ENCODE measurements at places on chromosomes 7 and 10.

DNA sequence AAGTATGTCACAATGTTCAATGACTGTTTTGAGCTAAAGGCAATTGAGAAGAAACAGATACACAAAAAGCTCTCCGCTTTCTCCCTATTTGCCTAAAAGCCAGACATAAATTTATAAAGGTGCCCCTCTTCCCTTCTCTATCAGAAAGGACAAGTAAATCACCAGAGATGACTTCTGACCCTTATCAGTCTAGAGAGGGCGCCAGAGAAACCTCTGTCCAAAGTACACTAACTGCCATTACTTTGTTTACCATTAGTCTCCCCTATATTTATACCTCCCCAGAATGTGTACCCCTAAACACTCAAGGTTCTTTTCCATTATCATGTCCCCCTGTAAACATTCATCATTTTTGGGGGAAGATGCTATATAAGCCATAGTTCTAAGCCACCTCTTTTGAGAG is 49.3 kb downstream of the TPK1 start:
- DNase-seq: no peak

DNA sequence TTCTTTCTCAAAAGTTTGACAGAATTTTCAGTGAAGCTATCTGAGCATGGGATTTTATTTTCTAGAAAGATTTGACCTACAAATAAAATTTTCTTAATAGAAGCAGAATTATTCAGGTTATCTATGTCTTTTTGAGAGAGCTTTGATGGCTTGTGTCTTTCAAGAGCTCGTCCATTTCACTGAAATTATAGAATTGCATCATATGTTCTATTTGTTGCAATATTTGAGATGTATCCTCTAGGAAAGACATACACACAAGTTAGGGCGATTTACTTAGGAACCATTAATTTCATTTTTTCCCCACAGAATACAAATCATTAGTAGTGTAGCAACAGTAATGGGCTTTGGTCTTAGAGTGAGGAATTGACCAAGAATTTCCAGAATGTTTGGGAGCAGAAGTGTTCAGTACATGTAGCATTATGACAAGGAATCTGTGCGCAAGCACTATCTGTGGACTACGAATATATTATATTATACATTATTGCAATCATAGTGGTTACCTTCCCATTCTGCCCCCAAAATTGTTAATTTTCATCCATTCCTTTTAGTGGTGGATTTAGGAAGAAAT is 12.8 kb upstream of the COL17A1 start:
- DNase-seq: no peak

DNA sequence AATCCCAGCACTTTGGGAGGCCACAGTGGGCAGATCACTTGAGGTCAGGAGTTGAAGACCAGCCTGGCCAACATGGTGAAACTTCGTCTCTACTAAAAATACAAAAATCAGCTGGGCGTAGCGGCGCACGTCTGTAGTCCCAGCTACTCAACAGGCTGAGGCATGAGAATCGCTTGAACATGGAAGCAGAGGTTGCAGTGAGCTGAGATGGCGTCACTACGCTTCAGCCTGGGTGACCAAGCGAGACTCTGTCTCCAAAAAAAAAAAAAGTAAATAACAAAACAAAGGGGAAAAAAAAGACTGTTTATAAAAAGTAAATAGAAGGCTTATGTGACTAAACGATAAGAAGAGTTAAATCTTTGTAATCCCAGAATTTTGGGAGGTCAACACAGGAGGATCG is 15.0 kb upstream of the DNMBP start:
- DNase-seq: no peak

DNA sequence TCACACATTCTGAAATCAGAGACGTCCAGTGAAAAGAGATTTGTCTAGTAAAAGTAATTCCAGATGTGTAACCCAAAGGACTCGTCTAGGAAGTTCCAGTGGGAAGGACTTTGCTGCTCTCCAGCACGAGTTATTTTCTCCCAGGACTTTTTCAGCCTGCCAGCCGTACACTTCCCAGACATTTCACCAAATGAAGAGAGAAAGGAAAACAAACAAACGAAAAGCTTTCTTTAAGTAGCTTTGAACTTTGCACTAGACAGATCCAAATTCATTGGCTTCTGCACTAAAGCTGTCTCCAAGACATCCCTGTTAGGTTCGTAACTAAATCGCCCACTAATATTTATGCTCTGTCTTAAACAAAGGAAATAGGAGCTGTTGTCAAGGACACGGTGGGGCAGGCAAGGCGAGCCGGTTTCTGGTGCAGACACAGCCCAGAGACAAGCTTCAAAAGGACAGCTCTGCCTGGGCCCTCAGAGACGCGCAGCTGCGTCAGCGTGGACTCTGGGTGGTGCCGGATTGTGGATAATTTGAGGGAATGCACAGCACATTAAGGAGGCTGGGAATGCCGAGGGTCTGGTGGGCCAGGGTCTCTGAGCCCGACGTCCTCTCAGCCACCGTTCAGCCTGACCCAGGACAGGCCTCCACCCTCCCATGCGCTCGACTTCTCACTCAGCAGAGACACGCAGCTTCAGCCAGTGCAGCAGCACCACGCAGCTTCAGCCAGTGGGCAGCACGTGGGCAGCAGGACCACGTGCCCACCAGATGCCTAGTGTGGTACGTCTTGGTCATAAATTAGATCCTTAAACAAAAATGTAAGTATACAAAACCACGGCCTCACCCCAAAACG is 64.1 kb upstream of the INSIG1 start:
- DNase-seq: no peak

DNA sequence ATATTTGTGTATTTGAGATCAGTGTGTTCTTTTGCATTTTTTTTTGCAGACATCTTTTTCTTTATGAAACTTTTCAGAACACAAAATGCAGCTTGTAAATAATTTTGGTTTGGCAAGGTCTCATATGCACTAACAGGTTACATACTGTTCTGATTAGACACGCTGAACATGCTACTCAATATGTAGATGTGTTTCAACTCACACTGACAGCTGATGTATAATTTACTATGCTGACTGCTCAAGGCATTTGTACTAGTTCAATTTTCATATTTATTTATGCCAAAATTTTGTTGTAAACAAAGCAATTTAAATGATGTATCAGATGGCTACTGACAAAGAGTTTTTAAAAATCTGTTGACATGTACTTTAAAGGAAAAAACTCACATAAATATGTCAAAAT is 123.8 kb downstream of the TFEC start:
- DNase-seq: no peak

DNA sequence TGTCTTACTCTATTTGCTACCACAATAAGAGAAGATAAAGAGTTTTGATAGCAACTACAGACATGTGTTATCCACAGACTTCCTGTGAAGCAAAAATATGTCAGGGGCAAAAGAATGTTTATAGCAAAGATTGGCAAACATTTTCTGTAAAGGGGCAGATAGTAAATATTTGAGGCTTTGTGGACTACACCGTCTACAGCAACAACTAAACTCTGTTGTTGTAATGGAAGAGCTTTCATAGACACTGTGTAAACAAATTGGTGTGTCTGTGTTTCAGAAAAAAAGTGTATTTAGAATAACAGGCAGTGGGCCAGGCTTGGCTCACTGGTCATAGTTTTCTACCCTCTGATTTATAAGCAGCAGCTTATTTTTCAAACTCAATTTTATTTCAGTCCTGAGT is 521.4 kb downstream of the ANKRD7 start:
- no peak for DNase-seq

DNA sequence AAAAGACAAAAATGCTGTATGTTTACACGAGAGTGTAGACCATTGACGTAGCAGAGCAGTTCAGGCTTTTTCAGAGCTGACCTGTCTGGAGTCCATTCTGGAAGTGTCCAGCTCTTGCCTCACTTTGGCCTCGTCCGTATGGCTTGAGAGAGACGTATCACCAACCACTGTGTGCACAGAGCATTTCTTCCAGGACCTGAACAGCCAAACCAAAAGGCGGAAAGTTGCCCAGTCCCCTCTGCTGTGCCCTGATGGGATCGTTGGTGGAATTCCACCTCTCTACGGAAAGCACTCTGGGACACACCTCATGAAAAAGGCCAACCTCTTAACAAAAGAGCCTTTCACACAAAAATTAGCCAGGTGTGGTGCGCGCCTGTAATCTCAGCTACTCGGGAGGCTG is 184.7 kb upstream of the SH2B2 start:
- DNase-seq: no peak

DNA sequence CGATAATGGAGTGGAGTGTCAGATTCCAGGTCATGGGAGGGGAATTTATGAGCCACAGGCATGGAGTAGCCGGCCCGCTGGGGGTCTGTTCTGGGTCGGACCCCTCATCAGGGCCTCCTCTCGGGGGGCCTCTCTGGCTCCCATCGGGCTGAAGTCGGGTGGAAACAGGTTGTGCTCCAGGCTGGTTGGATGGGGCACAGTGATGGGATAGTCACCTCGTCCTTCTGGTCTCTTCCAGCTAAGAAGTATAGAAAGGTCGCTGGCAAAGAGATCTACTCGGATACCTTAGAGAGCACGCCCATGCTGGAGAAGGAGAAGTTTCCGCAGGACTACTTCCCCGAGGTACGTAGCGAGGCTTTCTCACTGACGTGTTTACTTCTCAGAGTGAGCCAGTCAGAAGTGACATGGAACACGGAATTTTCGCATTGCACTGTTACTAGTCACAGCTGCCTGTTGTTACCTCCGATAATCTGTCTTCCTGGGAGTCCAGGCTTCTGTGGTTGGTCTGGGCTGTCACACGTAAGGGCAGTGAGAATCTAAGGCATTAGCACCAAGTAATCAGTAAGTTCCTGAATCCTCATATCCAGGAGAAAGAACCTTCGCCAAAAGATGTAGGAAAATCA is 88.3 kb downstream of the NKX6-2 start:
- no peak for DNase-seq

GRCh38 chr10:85619832-85620231 is 746.8 kb downstream of the GRID1 start:
- no peak for DNase-seq

GRCh38 chr10:13526948-13527863 is 1.6 kb downstream of the BEND7 start:
- no peak for DNase-seq

GRCh38 chr7:179209-179681 is 13.1 kb upstream of the FAM20C start:
- no peak for DNase-seq

GRCh38 chr7:87592300-87592699 is 8.4 kb downstream of the ABCB1 start:
- DNase-seq: no peak

- no peak for DNase-seq
These were observed 36.2 kb downstream of the PITRM1 start for GRCh38 chr10:3136336-3136735.

- DNase-seq: no peak
These were observed 65.4 kb upstream of the STEAP1B start for GRCh38 chr7:22565315-22565811.

GRCh38 chr7:17326378-17326777 is 27.9 kb downstream of the AHR start:
- DNase-seq: no peak

DNA sequence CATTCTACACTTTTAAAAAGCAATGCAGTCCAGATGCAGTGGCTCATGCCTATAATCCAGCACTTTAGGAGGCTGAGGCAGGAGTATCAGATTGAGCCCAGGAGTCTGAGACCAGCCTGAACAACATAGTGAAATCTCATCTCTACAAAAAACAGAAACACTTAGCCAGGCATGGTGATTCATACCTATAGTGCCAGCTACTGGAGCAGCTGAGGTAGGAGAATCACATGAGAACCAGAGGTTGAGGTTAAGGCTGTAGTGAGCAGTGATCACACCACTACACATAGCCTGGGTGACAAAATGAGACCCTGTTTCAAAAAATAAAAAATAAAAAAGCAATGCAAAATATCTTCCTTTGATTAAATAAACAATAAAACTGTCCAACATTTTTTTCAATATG is 205.2 kb downstream of the GRM8 start:
- no peak for DNase-seq

GRCh38 chr10:13765641-13766341 is 179.0 kb downstream of the PRPF18 start:
- no peak for DNase-seq

DNA sequence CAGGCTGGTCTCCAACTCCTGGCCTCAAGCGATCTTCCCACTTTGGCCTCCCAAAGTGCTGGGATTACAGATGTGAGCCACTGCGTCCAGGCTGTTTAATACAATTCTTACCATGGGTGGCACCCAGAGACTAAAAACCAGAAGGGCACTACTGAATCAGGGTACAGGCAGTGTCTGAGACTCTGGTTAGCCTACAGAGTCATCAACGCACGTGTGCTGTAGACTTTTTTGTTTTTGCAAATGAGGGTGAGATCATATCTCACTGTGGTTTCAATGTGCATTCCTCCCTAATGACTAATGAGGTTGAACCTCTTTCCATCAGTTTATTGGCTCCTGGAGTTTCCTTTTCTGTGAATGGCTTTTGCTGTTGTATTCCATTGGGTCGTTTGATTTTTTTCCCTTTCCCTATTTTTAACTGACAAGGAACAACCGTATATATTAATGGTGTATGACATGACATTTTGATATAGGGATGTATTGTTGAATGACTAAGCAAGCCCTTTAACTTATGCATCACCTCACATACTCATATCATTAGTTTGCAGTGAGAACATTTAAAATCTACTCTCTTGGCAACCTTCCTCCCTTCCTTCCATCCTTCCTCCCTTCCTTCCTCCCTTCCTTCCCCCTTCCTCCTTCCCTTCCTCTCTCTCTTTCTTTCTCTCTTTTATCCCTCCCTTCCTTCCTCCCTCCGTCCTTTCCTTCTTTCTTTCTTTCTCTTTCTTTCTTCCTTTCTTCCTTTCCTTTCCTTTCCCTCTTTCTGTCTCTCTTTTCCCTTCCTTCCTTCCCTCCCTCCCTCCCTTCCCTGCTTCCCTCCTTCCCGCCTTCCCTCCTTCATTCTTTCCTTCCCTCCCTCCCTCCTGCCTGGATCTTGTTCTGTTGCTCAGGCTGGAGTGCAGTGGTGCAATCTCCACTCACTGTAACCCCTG is 9.3 kb upstream of the TMEM270 start:
- DNase-seq: no peak

GRCh38 chr7:10780400-10780747 is 193.3 kb upstream of the PHF14 start:
- DNase-seq: no peak

GRCh38 chr7:135943134-135943879 is 33.9 kb downstream of the MTPN start:
- DNase-seq: no peak

DNA sequence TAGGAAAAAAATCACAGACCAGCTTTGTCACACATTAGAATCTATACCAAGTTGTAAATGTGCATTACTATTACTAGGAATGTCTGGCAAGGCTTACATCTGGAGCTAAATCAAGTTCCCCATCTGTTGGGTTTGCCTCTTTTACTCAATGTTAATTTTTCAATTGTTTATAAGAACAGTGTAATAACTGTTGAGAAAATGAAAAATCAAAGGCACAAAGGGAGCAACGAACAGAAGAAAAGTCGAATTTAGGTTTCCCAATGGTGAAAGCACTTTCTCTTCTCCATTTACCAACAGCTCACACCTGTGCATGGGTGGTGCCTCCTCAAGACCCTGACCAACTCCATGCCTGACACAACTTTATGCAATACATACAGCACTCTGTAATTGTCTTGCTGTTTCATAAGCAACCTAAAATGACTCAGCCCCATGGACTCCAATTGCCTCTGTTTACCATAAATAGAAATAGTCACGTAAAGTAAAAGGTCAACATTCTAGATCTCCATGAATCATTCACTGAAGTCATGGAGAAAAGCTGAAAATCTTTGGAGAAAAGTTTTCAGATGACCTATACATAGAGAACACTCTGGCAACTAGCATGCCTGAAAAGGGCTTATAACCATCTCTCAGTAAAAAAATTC is 95.5 kb upstream of the KCNIP2 start:
- DNase-seq: no peak

All from naive thymus-derived CD8-positive, alpha-beta T cell (primary cell).